ENCODE measurements at places on chromosomes 5 and 9.
A peak's percentile ranks its signal among the peaks of the same experiment; 100 is the strongest.

GRCh38 chr5:154576429-154576806 is 98.4 kb upstream of the HAND1 start:
- DNase-seq: no peak

GRCh38 chr9:134423749-134424148 is 97.5 kb downstream of the RXRA start:
- DNase-seq: no peak

- DNase-seq: no peak
These were observed 89.7 kb upstream of the EQTN start for GRCh38 chr9:27386571-27387091.

GRCh38 chr9:92378865-92379560 is 25.4 kb downstream of the OGN start:
- DNase-seq: no peak

DNA sequence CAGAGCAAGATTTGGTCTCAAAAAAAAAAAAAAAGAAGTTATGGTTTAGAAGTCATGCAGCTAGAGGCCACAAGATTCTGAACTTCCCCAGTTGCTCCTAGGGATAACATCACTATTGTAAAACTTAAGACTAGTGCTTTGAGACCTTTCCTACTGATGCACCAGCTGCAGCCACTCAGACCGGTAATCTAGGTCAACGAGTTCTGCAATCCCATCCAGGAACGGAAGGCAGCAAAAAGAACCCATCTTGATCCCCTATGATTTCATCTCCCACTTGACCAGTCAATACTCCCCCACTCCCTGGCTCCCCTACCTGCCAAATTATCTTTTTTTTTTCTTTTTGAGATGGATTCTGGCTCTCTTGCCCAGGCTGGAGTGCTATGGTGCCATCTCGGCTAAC is 46.9 kb upstream of the TTC39B start:
- no peak for DNase-seq

GRCh38 chr5:133569347-133569746 is 43.0 kb downstream of the FSTL4 start:
- no peak for DNase-seq

GRCh38 chr5:64872044-64872443 is 103.3 kb downstream of the CWC27 start:
- no peak for DNase-seq

- no peak for DNase-seq
These were observed 85.0 kb downstream of the LURAP1L start for GRCh38 chr9:12859704-12860251.

GRCh38 chr9:136882109-136882946 is 4.0 kb upstream of the TRAF2 start:
- peak; percentile 95 for DNase-seq

DNA sequence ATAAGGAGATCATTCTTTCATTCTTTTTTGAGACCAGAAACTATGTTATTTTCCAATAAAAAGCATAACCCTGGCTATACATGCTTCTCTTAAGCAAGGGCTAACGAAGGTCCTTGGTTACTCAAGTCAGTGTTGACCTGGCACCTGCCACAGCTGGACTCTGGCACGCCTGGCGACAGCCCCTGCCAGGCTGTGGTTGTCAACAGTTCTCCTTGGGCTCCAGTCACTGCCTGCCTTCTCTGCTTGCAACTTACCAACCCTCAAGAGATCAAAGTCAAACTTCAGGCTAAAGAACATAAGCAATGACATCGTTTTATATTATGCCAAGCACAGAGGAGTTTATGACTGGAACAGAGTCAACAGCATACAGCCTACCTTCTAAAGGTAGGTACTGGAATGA is 61.4 kb upstream of the TBC1D9B start:
- DNase-seq: no peak

GRCh38 chr9:99414321-99414720 is 192.2 kb downstream of the SEC61B start:
- no peak for DNase-seq

DNA sequence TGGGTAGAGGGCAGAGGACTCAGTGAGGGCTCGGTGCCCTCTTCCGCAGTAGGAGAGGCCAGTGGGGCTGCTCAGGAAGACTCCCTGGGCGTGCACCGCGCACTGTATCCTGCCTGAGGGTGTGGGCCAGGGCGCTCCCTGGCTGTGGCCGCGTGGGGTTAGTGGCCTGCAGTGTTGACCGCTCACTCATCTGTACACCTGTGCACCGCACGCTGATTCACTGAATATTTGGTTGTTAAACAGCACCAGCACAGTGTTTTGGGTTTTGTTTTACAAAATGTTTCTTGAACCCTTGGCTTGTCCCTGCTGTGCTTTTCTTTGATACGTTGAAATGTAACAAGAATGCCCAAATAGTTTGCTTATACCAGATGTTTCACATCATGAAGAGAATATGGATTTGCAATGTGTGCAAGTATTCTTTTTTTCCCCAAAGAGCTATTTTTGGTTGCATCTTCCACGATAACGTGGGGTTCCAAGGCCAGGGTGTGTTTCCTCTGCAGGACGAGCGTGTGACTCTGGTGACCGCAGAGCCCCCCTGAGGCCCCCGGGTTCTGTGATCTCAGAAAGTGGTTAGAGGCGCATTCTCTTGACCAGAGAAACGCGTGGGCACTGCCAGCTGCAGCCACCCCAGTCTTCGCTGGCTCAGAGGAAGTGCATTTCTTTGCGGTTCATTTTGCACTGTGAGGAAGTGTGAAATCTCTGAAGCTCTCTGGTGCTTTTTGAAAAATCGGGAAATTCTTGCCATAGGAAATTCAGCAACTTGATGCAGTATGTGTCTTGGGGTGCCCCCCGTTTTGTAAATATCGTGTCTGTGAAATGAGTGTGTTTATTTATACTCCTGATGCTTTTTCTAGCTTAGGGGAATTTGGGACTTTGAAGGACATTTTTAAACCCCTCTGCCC is 46.9 kb downstream of the AHRR start:
- peak; percentile 47 for DNase-seq

GRCh38 chr5:16819522-16820167 is 116.4 kb downstream of the MYO10 start:
- no peak for DNase-seq

GRCh38 chr9:121350993-121351561 is 19.0 kb downstream of the STOM start:
- no peak for DNase-seq

DNA sequence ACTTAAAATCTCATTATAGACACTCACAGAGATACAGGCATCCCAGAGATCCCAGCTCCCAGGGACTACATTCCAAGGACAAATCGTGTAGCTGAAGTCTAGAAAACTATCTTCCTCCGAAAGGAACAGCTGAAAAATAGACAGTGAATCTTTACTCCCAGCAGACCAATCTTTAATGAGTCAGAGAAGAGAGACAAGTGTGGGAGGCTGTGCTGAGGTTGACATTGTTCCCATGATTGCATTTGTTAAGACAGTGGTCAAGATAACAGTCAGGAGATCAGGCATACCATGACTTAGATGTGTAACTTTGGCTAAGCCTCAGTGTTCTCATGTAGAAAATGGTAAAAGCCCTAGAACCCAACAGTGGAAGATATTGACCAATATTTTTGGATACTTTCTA is 120.7 kb downstream of the PAPPA start:
- no peak for DNase-seq

- DNase-seq: no peak
These were observed 107.9 kb downstream of the TRIO start for GRCh38 chr5:14250748-14251701.

GRCh38 chr9:128203707-128204551 is 750 bp downstream of the DNM1 start:
- DNase-seq: no peak

- DNase-seq: no peak
These were observed 2.9 kb upstream of the DPM2 start for GRCh38 chr9:127940593-127940992.

DNA sequence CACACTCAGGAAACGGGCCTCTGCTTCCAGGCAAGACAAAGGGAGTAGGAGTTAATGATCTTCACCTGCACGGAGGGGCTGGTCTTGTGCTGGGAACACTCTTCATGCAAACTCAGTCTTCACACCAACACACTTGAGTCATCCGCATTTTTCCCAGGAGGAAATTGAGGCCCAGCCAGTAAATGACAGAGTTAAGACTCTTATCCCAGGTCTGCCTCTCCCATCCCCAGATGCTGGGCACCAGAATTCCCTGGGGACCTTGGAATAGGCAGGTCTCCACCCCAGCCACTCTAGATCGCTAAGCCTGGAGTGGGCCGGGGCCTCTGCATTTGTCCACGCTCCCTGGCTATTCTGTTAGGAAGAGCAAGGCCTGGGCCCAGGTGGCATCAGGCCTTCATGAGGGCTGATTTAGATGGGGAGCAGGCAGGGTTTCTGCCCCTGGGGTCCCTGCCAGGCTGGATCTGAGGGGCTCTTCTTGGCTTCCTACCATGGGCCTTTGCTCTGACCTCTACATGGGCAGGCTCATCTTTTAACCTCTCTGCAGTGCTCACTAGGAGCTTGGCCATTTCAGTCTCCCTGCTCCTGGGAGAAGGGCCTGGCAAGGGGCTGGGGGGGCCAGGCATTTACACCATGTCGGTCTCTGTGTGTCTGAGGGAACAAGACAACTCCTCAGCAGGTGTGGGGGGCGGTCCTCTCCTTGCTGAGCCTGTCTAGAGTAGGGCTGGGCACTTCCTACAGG is 77.3 kb downstream of the AMBP start:
- DNase-seq: no peak

DNA sequence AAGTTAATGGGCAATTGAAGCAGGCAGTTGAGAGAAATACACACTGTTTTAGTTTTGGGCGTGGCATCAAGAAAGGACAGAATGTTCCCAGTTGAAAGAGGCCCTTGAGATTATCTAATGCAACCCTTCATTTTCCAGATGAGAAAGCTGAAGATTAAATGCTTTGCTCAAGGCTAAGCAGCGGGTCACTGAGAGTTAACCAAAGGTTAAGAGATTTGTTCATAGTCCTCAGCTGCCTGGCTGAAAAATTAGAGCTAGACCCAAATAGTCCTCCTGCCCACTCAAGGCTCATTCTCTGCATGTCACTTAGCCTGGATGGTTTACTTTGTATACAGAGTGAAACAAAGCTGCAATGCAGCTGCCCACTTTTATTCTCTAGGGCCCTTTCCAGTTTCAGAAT is 46.7 kb upstream of the MAMDC2 start:
- DNase-seq: no peak

- DNase-seq: no peak
These were observed 4.7 kb downstream of the SYNPO start for GRCh38 chr5:150645070-150645700.

- DNase-seq: no peak
These were observed 599.9 kb upstream of the ZNF608 start for GRCh38 chr5:125346316-125346715.

DNA sequence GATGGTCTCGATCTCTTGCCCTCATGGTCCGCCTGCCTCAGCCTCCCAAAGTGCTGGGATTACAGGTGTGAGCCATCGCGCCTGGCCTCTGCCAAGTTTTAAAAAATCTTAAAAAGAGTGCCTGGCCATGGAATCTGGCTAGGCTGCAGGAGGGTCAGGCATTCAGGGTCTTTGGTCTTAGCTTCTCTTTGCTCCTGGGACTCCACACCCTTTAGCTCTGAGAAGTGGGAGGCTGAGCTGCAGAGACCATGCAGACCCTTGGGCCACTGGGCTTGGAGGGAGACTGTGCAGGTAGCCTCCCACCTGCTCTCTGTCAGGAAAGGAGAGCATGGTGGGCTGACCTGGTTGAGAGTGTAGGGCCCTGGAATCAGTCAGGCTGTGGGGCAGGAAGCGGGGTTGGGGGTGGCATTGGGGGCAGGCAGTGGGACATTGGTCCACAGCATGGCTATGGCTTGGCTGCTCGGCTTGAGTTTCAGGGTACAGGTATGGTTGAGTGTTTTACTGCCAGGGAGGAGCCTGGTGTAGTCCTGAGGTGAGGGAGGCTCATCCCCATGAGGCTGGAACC is 20.8 kb downstream of the PHF2 start:
- DNase-seq: no peak

- DNase-seq: no peak
These were observed 42.4 kb downstream of the SRFBP1 start for GRCh38 chr5:122004201-122004600.
